ENCODE measurements at places on chromosomes 5 and 9.

GRCh38 chr9:91803970-91804752 is 145.9 kb downstream of the ROR2 start:
- DNase-seq: no peak

DNA sequence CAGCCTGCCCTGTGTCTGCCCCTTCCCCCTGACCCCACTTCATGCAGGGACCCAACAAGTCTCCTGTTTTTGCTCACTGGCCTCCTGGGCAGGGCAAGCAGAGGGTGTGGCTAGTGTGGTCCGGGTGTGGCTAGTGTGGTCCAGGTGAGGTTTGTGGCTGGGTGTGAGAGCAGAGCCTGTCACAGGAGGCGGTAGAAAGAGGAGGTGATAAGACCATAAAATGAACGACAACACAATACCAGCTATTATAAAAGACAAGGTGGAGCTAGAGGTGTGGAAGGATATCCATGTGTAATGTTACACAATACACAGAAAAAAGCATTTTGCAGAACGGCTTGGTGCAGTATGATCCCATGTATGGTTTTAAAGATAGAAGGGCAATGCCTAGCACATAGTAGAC is 23.3 kb downstream of the SPRY4 start:
- DNase-seq: no peak

- no peak for DNase-seq
Observed at GRCh38 chr5:64874753-64875152, 106.0 kb downstream of the CWC27 start.

- DNase-seq: peak; percentile 50
Observed at GRCh38 chr9:27548055-27548741, 18.6 kb upstream of the MOB3B start.

DNA sequence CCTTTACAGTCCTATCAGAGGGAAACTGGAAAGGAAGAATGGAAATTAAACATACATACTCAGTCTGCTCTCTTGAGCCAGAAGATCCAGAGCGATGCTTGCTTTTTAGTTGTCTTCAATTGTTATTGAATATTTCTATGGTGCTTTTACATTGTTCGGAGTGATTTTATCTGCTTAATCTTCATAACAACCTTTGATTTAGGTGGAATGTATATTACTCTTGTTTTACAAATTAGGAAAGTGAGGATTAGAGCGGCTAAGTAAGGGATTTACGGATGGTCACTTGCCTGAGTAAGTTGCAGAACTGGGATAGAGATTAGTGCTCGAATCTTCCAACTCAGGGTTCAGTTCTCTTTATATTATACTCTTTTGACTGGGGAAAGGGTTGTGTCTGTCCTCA is 69.1 kb downstream of the PBX3 start:
- DNase-seq: no peak

- no peak for DNase-seq
Observed at GRCh38 chr5:68995845-68996545, 97.8 kb upstream of the SLC30A5 start.

GRCh38 chr5:68740226-68740910 is 353.4 kb upstream of the SLC30A5 start:
- no peak for DNase-seq
